NCI-H187 (cell line): ENCODE measurements at places on chromosomes 3 and 15.

DNA sequence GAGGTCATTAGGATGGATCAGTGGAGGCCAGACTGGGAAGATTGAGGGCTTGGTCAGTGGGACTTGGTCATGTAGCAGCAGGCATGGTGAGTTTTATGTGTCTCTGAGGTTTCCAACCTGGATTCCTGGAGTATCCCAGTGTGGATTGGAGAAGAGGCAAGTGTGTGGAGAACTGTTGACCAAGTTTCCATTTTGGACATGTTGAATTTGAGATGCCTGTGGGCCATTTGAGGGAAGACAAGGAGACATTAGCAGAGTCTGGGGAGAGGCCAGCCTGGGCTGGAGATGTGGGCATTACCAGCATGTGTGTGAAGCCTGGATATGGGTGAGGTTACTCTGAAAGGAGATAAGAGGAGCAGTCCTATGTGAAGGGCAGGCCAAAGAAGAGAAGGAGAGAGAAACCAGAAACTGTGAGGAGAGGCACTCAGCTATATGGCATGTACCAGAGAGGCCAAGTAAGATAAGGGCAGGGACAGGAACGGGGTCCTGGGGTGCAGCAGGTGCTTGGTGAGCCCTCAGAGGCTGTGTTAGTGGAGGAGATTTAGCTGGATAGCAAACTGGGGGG lies 4.3 kb downstream of the SLC25A38 start:
- no peak for DNase-seq

DNA sequence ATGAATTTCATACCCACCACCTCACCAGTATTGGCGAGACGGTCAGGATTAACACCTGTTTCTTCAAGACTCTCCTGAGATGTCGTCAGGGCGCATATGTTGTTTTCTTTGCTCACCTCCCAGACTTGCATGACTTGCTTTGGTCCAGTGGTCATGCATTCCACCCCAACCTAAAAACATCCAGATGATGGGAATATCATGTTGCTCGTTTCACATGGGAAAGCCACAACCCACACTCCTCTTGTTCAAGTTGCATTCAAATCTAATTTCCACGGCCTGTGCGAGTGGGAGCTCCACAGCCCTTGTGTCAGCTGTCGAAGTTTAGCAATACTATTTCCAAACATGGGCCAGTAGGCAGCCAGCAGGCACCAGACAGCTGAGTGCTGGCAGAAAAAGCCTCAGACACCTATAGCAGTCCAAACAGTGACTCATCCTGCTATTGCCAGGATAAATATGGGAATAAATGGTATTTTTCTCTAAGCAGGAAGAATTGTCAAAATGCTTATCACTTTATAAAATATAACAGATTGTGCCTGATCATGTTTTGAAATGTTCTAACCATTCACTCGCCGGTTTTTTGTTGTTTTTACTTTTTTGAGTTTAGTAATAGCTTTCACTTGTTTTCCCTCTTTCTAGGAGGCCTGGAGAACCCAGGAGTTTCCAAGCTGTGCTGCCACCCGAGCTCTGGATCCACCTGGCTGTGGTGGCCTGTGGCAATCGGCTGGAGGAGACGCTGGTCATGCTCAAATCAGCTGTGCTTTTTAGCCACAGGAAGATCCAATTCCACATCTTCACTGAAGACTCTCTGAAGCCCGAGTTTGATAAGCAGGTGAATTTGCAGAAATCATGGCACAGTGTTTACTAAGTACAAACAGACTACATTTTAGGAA lies 20.1 kb downstream of the GXYLT2 start:
- no peak for DNase-seq

DNA sequence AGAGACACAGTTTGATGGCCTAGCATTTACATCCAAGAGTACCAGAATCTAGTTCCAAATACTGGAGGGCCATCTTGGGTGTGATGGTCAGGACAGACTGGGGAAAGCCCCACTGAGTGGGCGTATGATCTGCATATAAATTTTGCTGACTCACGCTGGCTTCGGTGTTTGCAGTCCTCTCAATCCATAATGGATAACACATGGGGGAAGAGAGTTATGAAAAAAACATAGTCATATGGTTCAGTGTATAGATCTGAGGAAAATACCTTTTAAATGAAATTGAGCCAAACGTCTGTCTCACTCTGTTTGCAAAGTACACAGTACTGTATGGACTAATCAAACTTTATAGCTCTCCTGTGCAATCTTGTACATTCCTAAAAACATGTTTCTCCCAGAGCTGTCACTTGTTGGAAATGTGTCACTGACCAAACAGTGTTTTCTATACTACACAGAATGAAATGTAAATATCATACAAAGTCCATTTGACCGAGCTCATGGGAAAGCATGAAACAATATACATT lies 125.3 kb upstream of the THBS1 start:
- no peak for DNase-seq

GRCh38 chr3:57370341-57370740 lies 77.9 kb upstream of the ASB14 start:
- DNase-seq, result no peak

- no peak for DNase-seq
Observed at GRCh38 chr15:88841236-88841635, 38.0 kb downstream of the ACAN start.
